Fibroblast of skin of scalp (primary cell): ENCODE measurements at places on chromosomes 7 and 10.
A peak's percentile ranks its signal among the peaks of the same experiment; 100 is the strongest.

DNA sequence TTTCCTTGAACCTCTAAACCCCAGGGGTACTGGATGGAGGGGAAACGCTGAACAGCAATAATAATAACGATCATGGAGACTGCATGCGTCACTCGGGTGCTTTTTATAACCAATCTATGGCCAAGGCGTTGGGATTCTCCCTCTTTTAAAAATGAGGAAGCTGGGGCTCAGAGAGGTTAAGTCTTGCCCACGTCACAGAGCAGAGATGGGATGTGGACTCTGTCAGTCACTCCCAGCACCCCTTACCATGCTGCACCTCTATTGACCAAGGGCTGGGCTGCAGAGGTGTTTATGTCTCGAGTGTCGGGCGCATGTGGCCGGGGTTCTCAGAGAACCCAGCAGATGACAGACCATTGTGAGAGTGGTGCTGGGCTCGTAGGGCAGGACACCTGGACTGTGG is 129.9 kb downstream of the CDH23 start:
- no peak for DNase-seq

DNA sequence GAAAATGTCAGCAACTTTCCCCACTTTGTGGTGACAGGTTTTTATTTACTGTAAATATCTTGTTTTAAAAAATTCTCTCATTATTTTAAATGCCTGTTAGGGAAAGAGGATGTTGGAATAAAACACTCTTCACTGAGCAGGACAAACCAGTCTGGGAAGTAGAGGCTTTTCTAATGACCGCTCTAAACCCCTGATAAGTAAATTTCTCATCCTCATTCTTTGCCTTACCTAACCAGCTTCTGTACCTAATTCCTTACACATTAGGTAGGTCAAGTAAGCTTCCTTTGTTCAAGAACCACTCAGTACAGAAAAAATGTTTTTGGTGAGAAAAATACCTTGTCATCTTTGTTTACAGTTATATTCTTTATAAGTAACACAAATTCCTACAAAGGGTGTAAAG is 143.6 kb downstream of the GPR85 start:
- DNase-seq, result no peak

- DNase-seq, result no peak
Observed at GRCh38 chr7:112946350-112946749, 140.3 kb downstream of the GPR85 start.

DNA sequence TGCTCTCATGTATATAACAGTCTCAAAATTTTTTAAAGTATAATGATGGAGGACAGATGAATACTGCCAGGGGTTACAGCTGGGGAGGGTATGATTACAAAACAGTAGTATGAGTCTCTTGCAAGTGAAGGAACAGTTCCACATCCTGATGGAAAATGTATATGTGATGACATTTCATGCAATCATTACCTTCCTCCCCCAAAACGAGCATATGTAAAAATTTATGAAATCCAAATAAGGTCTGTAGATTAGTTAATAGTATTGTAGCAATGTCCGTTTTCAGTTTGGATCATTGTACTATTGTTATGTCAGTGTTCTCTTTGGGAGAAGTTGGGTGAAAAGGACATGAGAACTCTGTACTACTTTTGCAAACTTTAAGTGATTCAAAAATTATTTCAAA is 38.0 kb downstream of the DRGX start:
- no peak for DNase-seq

GRCh38 chr7:43516581-43517342 is 66.1 kb upstream of the STK17A start:
- peak; percentile 43 for DNase-seq
